ENCODE measurements at places on chromosomes 5 and 9. TPM values are rescaled to one million over a fixed set of nuclear protein-coding genes. Genes with fewer than 3 reads are reported as not detected.

- no peak for DNase-seq
Measured at GRCh38 chr5:120103495-120103894, 360.6 kb upstream of the PRR16 start.

DNA sequence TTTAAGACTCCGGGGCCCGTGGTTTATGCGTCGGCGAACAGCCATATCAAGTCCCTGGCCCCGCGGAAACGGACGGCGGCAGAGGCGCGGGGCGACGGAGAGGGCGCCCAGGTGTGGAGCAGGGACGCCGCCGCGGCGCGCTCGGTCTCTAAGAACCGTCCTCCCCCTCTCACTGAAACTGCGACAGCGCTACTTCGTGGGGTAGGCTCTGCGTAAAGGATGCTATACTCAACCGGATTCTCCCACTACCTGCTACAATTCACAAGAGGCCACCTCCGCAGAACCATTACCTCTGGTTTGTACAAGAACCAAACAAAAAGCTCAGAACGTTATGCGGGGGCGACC is 404 bp downstream of the MRNIP start:
- DNase-seq = no peak

DNA sequence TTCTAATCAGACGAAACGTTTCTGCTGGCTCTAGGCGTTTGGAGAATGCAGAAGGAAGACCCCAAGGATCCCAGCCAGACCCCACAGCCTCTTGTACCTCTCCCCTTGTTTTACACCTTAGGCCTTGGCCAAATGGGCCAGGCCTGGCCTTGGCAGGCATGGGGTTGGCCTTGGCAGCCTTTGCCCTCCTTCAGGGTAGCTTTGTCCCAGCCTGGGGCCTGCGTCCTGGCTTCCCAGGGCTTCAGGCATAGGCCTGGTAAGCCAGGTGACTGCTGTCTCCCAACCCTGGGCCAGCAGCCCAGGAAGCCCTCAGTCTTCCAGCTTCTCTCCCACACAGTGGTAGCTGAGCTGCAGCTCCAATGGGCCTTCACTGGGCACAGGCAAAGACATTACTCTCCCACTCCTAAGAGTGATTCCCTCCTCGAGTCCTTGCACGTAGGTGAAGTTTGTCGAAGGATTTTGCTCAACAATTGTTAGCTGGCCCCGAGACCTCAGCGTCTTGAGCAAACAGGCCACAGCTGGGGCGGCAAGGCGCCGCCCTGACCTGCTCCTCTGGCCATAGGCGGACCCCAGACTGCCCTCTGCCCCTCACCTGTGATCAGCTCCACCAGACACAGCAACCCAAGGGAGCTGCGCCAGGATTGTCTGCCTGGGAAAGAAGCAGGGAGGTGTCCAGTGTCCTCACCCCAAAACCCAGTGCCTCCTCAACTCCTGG is 1.1 kb upstream of the PITX1 start:
- DNase-seq = no peak

- DNase-seq = no peak
Measured at GRCh38 chr5:32539981-32540845, 45.1 kb upstream of the SUB1 start.

Gene NRARP
- polyA plus RNA-seq = 0.43 TPM

DNA sequence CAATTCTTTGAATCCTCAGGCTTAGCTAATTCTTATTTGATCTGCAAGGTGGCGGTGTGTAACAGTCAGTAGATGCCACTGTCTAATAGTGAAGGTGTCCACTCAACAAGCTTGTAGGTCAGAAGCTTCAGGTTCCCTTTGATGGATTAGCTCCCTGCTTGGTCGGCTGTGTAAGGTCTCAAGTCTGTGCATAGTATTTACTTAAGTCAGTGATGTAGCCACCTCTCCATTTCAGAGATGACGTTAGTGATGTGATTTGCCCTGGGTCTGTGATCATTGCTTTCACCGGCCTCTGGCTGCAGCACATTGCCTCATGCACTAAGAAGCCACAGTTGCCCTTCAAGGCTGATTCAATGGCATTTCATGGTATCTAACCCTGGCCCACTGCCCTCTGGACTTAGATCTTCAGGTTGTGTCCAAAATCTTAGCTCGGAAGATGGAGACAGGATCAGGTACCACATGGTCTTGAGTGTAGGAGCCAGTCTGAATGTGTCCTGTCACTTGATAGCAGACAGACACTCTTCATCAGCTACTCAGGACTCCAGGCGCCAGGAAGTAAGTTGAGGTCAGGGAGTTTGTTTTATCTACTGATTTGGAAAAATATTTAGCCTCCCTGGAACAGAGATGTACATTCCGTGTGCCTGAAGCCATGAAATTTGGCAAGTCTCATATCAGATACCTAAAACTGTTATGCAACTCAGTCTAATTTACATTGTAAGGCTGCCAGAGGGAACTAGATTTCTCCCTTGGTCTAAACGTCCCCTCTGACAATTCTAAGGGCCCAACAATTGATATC is 42.9 kb downstream of the SUB1 start:
- no peak for DNase-seq

Gene PCDHB11
- polyA plus RNA-seq = not detected

Gene CCL27
- 1.1 TPM for polyA plus RNA-seq

- DNase-seq = no peak
Measured at GRCh38 chr9:127241354-127241753, 23.2 kb upstream of the GARNL3 start.

DNA sequence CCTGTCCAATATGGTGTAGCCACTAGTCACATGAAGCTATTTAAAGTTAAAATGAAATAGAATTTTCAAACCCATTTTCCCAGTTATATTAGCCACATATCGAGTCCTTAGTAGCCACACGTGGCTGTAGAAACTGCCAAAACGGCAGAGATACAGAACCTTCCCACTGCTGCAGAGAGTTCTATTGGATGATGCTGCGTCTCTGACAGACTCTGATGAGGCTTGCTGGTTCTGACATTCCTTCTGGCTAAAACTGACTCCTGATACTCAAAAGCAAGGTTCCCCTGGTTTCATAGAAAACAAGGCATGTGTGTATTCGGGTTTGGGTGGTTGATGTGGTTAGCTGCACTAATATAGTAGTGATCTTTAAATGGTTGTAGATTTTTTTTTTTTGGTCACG is 91.5 kb downstream of the TLE4 start:
- no peak for DNase-seq

Gene CARD9
- 0.21 TPM for polyA plus RNA-seq

DNA sequence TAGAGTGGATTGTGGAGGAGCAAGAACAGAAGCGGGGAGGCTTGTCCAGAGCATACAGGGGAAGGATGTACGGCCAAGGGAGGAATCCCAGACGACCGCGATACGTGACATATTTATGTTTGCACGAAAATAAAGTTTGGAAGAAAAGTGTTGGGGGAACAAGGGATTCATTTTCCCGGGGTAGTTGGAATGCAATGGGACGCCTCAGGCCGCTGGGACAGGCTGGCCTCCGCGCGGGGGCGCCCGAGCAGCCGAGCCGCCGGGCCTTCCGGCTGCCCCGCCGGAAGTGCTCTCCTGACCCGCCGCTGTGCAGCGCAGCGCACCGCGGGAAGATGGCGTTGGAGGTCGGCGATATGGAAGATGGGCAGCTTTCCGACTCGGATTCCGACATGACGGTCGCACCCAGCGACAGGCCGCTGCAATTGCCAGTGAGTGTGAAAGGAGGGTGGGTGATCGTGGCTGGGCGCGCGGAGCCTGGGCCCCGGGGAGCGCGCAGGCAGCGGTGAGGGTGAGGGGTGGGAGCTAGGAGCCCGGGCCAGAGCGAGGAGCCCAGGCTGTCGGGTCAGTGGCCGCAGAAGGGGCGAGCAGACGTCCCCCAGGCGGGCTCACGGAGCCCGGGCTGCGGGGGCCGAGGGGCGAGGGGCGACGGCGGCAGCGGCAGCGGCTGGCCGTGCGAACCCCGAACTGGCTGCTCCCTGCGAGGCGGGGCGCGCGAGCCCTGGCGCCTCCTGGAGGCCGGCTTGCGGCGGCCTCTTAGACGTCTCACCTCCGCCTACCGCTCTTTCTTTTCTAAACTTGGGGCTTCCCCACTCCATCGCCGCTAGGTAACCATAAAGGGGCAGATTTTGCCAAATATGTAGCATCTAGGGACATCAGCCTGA is at the start of gene PHAX:
Gene PHAX, plus strand, starts transcription at position 317 of the 881 bp plus-strand sequence. Its CDS starts 16 bp downstream, at position 333.
- no peak for DNase-seq

DNA sequence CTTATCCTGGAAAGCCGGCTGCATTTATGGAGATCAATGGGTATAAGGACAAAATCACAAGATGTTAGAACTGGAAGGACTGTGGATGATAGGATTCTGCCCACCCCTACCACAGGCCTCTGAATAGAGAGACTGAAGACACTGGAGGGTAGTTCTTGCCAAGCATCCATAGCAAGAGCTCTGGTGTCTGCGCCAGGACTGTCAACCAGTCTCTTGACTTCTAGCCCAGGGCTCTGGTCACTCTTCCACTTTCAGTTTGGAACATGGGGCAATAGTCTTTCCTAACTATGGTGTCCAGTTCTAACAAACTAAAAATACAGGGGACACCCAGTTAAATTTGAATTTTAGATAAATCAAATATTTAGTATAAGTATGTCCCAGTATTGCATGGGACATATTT is 23.4 kb downstream of the LARP1 start:
- DNase-seq = no peak

GRCh38 chr5:1000329-1000728 is 8.3 kb upstream of the NKD2 start:
- no peak for DNase-seq

- no peak for DNase-seq
Measured at GRCh38 chr5:76025069-76025468, 58.1 kb upstream of the SV2C start.

DNA sequence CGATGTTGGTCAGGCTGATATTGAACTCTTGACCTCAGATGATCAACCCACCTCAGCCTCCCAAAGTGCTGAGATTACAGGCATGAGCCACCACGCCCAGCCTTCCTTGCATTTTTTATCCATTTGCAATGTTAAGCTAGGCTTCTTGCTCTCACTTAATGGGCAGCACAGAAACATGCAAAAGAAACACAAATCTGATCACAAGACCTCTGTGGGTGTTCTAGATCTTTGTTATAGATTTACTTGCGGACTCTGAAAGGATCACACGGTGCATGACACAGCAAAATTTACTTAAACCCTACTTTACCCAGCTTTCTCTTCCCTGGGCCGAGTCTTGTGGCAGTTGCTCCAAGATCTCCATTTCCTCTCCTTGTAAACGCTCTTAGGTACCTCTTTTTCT is 71.3 kb downstream of the PSAT1 start:
- DNase-seq = no peak

- no peak for DNase-seq
Measured at GRCh38 chr9:114077162-114077837, 800 bp downstream of the AMBP start.

DNA sequence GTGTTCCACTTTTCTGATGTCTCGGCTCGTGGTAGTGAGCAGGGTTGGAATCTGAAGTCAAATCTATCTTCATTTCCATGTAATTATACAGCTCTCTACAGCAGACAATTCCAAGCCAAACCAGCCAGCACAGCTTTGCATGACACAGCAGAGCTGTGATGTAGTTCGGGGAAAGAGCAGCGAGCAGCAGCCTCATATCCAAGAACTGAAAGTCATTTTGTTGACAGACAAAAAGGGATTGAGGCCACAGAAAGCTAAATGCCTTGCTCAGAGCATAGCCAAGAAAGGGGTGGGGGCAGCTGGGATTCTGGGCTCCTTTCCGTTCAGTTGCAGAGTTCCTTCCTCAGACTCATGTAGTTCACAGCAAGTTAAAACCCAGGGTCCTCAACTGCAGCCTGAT is 32.1 kb downstream of the LCP2 start:
- no peak for DNase-seq

Gene IL33
- 1.6 TPM for polyA plus RNA-seq

DNA sequence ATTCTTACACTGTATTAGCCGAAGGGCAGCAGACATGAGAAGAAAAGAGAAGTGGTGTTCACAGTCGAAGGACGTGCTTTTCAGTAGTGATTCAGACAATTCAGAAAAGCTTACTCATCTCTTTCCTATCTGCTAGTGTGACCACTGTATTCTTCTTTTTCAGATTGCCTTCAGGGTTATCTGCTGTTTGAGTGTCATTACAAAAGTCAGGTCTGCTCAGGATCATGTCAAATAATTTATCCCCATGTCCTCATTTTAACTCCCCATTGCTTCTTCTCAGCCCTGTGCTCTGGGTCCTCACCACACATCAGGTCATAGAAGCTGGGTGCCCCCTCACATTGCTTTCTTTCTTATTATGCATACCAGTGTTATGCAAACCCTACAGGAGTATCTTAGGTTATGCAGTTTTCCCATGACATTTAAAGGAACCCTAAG is 394.0 kb downstream of the CETN3 start:
- no peak for DNase-seq

Gene CLTA
- 325 TPM for polyA plus RNA-seq

Gene CD74
- 1.3 TPM for polyA plus RNA-seq

GRCh38 chr9:89835666-89836065 is 230.9 kb downstream of the GADD45G start:
- DNase-seq = no peak

- no peak for DNase-seq
Measured at GRCh38 chr5:159609359-159609758, 279.1 kb upstream of the IL12B start.

DNA sequence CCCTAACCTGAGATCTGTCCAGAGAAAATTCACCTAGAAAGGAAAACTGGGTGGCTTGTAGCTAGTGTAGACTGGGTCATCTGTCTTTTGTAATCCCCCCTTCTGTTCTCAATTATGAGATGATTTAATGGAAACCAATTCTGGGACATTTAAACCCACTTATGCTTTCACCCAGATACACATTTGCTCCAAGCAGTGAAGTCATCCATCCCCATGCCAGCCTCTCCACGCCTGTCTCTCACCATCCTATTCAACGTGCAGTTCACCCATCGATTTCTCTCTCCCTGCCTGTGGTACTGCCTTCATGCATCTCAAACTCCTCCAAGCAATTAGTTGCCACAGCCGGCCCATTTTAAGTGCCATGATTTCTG is 1.8 kb downstream of the PHF19 start:
- DNase-seq = no peak

- DNase-seq = no peak
Measured at GRCh38 chr9:35519692-35520363, 29.9 kb downstream of the RUSC2 start.

Gene PPP1R2B
- polyA plus RNA-seq = not detected

Gene TAF11L10
- polyA plus RNA-seq = not detected

Gene C5orf34
- polyA plus RNA-seq = 2.7 TPM

GRCh38 chr5:151225475-151225874 is 1.6 kb upstream of the CCDC69 start:
- DNase-seq = no peak

DNA sequence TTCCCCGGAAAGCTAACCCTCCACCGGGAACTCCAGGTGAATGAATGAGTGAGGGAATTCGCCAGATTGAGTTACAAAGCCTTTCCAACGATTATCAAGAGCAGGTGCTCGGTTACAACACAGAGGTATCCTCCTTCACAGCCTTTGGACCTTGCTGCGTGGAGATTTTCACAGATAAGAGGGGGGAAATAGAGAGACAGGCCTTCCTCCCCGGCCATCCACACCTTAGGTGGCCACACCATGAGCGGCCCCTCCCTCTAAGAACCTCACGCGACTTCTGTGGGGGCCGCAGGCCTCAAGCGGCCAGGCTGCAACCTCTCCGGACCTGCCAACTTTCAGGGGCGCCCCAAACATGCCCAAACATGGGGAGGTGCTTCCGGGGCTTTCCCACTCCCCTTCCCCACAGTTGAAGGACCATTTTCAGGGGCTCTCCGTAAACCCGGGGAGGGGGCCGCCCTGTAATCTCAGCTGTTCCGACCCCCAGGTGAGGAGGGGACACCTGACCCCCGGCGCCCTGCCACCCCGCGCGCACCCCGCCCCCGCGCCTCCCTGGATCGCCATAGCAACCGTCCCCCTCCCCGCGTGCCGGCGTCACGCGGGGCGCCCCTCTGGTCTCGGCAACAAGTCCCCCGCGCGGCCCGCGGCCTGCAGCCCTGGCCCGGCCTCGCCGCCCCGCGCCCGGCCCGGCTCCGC is 603 bp downstream of the DENND1A start:
- no peak for DNase-seq
